ENCODE measurements at places on chromosomes 6 and 20. TPM values are rescaled to one million over a fixed set of nuclear protein-coding genes. Genes with fewer than 3 reads are reported as not detected.

The PTCRA gene
- 0.56 TPM for total RNA-seq

The TJAP1 gene
- 31.6 TPM for total RNA-seq

The PPP1R16B gene
- total RNA-seq, result 26.0 TPM

The SALL4 gene
- total RNA-seq, result 0.17 TPM

- peak; percentile 84 for DNase-seq
- H3K36me3 ChIP-seq, result no peaks in the 10 kb centered on the region
- H3K27ac ChIP-seq, result peak within 1 kb of the TSS; percentile 87
- no peaks in the 10 kb centered on the region for H3K27me3 ChIP-seq
Observed at GRCh38 chr20:25058051-25058846, at the start of gene ACSS1. Gene ACSS1, minus strand, starts transcription at chr20:25058139. Its CDS starts 37 bp downstream, at chr20:25058102.

DNA sequence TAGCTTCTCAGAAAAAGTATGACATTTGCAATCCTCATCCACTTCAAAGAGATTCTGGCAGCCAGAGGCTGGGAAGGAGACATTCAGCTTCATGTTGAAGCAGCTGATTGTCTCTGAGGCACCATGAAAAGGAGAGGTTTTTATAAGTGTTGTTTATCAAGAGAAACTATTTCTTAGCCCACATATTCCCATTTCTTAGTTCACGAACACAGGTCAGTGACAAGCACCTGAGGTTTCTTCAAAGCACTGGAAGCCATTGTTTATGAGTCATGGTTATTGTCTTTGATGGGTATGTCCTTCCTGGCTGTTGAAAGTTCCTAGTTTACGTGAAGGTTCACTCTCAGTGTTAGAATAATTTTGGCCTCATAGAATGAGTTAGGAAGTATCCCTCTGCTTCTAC lies 3.0 kb upstream of the DDX43 start:
- H3K4me3 ChIP-seq, result no peak overlapping the region
- no peak overlapping the region for H3K27ac ChIP-seq
- no peak for DNase-seq
- no peaks in the 10 kb centered on the region for H3K36me3 ChIP-seq

DNA sequence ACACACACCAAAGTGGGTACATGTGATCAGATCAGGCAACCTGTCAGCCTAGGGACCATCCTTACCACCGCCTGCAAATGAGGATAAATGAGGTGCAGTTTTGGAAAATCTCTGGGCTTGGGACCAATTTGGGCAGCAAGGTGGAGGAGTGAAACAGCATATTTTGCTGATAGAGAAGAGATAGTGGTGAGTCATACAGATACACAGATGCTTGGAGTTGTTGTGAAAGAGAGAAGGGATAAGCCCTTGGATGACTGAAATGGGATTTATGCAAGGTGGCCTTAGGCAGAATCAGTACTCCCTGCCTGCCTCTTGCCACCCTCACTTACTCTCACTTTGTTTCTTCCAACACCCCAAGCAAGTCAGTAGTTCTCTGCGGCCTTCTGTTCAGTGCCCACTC lies 34.7 kb downstream of the BMP2 start:
- no peaks in the 10 kb centered on the region for H3K36me3 ChIP-seq
- no peaks in the 10 kb centered on the region for H3K27me3 ChIP-seq
- H3K4me1 ChIP-seq, result no peaks in the 10 kb centered on the region

DNA sequence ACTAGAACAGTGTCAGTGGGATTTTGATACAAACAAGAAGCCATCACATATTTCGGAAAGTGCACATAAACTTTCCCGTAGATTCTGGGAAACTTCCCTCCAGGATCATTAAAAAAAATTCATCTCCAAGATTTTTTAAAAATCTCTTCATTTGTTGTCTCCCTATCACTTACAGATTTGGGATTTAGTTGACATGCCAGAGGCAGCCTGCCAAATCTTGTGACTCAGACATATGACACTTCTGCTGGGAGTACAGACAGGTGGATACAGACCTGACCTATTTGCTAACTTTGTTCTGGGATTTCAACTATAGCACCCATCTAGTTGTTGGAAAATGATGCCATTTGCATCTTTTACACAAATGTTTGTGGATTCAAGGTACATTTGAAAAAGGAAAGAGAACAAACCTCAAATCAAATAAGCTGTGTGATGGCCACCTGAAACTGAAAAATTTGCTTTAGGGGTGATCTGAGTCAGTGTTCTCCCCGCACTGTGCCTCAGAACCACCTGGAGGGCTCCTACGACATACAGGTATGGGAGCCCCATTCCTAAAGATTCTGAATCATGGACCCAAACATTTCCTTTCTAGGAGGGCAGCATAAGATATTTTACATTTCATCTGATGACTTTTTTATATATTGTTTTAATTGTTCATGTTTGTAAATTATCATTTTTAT lies 21.9 kb upstream of the CD2AP start:
- DNase-seq, result no peak
- no peaks in the 10 kb centered on the region for H3K36me3 ChIP-seq
- H3K4me3 ChIP-seq, result no peak overlapping the region
- H3K27ac ChIP-seq, result no peak overlapping the region

- DNase-seq, result no peak
- no peaks in the 10 kb centered on the region for H3K27me3 ChIP-seq
- H3K27ac ChIP-seq, result no peak overlapping the region
- no peak overlapping the region for H3K4me3 ChIP-seq
Observed at GRCh38 chr20:40144581-40144980, 544.5 kb downstream of the MAFB start.

All from naive thymus-derived CD4-positive, alpha-beta T cell (primary cell).